Trophoblast cell (in vitro differentiated cells and primary cell): ENCODE measurements at places on chromosomes 2 and 18.

- no peak for DNase-seq
These were observed 353.7 kb downstream of the ARL6IP6 start for GRCh38 chr2:153072077-153072476.

DNA sequence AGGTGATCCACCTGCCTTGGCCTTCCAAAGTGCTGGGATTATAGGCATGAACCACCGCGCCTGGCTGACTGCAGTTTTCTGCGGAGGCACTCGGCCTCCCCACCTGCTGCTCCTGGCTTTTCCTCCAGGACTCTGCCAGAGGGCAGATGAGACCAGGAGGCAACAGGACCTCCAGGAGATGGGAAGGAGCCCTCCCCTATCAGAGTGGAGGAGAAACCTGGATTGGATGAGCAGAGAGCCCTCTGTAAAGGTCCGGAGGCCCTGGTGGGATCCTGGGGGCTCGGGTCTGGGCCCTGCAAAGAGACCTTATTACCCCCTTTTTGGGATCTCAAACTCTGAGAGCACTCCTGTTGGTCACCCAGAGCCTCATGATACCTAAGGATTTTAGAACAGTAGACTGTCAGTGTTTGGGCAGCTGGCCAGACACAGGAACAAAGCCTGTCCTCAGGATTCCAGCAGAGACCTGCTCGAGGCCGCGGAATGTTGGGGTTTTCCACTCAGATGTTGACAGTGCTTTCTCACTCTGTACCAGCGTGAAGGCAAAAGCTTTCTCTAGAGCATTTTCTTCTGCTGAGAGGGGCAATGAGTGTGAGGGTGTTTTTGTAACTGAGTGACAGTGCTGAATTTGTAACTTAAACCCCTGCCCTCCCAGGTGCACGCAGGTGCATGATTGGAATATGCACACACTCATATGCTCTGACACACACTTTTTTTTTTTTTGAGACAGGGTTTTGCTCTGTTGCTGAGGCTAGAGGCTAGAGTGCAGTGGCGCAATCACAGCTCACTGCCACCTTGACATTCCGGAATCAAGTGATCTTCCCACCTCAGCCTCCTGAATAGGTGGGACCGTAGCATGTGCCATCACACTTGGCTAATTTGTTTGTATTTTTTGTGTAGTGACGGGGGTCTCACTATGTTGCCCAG, 48.4 kb downstream of the NPPC start:
- DNase-seq, result no peak

GRCh38 chr2:84701880-84702279, 179.0 kb downstream of the TRABD2A start:
- peak; percentile 56 for DNase-seq

GRCh38 chr18:48023334-48024008, 93.0 kb upstream of the SMAD2 start:
- no peak for DNase-seq

DNA sequence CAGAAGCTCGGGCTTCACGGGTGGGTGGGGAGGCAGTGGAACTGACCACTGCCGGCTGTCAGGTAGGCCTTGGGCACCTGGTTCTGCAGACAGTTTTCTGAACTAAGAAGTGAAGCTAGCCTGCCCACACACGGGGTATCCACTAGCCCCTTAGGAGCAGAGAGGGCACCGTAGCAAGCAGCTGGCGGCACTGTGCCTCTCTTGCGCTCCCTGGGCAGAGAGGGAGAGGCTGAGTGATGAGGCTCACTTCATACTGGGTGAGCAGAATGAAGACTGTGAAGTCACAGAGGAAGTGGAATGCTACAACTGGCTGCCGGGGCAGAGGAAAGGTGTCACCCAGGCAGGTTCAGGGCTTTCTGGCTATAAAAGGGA, 753 bp downstream of the ITPRIPL1 start:
- no peak for DNase-seq

DNA sequence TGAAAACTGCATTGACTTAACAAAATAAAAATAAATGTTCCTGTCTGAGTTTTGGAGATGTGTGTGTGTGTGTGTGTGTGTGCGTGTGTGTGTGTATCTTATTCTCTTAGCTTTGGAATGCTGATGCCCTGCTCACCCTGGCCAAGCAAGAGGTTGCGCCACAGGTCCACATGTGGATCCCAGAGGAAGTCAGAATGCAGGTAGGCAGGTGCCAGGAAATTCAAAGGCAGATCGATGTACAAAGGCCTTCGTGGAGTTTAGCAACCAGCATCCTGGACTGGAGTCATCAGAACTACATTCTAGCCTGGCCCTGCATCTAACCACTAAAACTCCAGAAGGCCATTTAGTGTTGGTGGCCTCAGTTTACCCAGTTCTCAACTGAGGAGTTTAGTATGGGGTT, 12.4 kb downstream of the G6PC2 start:
- DNase-seq, result peak; percentile 83

- DNase-seq, result peak; percentile 97
These were observed 3.3 kb upstream of the ADAM17 start for GRCh38 chr2:9558948-9559381.

DNA sequence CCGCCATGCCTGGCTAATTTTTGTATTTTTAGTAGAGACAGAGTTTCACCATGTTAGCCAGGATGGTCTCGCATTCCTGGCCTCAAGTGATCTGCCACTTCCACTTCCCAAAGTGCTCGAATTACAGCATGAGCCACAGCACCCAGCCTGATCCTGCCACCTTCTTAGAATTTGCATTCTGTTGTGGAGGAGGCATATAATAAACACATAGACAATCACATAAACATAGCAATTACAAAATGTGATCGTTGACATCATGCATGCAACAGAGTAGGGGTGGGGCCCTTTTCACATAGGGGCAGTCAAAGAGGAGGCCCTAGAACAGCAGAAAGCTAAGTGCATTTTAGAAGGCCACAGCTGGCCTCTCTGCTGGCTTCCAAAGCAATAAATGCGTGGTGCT, 39.9 kb upstream of the TSPYL6 start:
- no peak for DNase-seq

DNA sequence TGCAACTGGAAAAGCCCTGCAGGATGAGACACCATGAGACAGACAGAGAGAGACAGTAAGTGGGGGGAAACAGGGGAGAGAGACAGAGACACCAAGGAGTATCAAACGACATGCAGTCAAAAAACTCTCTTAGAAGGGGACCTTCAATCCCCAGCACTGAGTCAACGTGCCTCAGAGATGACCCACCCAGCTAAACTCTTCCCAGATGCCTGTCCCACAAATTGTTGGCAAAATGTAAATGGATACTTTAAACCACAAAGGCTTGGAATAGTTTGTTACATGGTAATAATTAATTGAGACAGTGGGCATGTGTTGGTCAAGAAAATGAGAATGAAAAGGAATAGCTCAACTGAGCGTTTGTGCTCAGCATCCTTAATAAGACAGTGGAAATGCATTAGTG, 98.3 kb downstream of the GRB14 start:
- DNase-seq, result no peak

GRCh38 chr2:67701011-67701410, 303.9 kb downstream of the ETAA1 start:
- no peak for DNase-seq

DNA sequence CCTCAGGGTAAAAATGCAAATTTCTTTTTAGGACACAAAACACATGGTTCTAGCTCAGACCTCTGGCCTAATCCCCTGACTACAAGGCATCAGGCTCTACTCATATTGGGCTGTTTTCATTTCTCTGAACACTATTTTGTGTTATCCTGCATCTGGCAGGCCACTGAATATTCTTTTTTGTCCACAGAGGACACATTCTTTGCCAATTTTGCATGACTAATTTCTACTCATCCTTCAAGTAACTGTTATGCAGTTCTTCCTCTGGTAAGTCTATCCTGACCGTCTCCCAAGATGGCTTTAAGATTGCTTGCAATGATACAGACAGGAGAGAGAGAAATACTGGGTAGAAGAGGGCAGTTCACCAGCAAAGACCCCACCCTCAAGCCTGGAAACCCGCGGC, 107.6 kb upstream of the RGPD4 start:
- DNase-seq, result no peak

DNA sequence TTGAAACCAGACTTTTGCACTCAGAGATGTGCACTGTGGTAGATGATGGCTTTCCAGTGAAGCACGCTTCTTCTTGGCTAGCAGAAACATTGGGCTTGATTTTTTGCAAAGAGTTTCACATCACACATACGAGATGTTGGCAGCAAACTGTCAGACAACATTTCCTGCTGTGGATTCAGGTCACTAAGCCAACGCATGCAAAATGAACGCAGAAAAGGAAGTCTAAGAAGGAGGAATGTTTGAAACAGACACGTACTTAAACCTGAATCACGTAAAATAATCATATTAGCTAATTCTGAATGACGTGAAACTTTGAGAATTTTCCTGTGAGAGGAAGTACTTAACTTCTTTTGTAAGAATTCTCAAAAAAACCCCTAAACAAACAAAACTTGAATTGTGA, 88.1 kb downstream of the EPB41L3 start:
- DNase-seq, result no peak

GRCh38 chr2:126907671-126908070, 9.0 kb downstream of the TEX51 start:
- DNase-seq, result no peak

DNA sequence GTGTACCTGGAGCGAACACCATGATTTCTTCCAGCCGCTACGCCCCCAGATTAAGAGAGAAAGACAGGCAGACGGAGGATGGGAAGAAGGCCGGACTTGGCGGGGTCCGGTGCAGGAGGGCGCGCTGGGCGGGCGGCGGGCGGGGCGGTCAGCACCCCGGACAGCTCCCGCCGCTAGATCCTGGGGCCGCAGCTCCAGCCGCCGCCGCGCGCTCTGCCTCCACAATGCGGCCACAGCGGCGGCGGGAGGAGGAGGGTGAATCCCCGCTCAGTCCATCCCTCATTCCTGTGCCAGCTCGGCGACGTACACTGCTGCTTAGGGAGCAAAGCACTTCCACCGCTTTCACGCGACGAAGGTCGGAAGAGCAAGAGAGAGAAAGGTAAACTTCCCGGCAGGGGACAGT, at the start of gene AKAIN1:
AKAIN1 (minus strand) TSS at position 226 of the 403 bp plus-strand sequence; CDS start at position 22, 204 bp downstream.
- DNase-seq, result peak; percentile 45

DNA sequence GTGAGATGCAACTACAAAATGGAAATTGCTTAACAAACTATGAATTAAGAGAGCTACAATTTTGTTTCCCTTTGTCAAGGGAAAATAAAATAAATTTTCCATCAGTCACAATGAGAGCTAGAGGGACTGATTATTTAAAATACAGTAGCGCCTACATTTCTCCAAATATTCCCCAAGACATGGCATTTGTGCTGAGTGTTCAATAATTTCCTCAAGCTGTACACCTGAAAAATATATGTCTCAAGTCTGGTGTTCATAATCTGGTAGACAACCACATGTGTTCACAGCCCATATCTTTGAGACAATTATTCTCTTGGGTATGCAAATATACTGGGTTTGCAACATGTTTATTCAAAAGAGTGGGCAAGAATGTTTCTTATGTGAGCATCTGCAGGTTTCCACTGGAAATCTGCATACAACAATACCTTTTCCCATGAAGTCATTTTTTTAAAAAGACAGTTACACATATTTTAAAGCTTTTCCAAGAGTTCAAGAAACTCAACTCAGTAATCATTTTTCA, 240.1 kb upstream of the VRK2 start:
- no peak for DNase-seq

DNA sequence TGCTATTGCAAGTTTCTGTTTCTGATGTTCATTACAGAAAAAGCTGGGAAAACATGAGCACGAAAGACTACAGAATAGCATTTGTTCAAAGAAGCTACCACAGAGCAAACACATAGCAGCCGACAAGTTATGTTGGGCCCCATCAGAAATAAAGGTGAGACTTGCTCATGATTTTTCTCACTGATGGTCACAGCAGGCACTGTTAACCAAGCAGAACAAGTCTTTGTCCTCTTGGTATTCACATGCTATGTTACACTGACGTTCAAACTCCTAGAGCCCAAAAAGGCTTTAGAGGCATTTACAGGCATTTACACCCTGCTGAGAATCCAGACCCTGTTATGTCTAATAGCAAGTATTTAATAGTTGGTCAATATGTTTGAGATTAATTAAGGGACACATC, 235.0 kb upstream of the HNMT start:
- DNase-seq, result no peak

- no peak for DNase-seq
These were observed 32.9 kb upstream of the CSRNP3 start for GRCh38 chr2:165436559-165436958.

GRCh38 chr2:241279828-241280227, 35.6 kb downstream of the HDLBP start:
- no peak for DNase-seq

GRCh38 chr2:38141501-38141900, 65.5 kb upstream of the CYP1B1 start:
- no peak for DNase-seq

GRCh38 chr2:141522702-141523101, 608.1 kb downstream of the LRP1B start:
- DNase-seq, result no peak

DNA sequence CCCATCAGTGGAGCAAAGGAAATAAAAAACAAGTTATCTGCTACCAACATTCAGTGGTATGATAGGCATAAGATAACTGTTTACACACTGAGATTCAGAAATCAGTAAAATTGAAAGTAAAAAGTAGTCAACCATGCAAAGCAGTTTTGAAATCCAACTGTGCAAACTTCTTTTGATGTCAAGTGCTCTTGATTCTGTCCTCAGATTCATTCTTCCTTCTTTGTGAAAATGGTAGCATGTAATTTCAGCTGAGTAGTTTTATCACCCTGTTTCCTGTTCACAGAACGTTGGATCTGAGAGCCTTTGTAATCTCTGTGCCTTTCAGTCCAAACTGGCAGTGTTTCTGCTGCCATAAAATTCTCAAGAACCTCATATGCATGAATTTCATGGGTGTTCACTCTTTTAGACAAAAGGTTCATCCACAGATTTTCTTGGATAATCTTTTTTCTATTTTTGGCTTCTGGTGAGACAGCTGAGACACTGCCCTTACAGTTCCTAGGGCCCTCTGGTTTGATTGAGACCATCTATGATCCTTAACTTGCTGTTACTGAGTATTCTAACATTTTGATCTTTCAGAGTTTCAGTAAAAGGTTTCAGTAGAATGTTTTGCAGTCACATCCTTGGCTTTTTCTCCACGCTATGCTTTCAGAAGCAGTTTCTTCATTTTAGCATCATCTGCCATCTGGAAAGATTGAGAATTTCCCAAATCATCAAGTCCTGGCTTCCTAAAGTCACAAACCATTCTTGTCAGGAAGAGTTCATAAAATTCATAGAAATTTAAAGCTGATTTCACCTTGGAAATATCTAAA, 272.3 kb upstream of the EPHA4 start:
- DNase-seq, result no peak

- DNase-seq, result peak; percentile 31
These were observed 45.0 kb downstream of the FAP start for GRCh38 chr2:162198239-162198638.

GRCh38 chr18:62634458-62634857, 80.9 kb upstream of the PHLPP1 start:
- DNase-seq, result peak; percentile 66

DNA sequence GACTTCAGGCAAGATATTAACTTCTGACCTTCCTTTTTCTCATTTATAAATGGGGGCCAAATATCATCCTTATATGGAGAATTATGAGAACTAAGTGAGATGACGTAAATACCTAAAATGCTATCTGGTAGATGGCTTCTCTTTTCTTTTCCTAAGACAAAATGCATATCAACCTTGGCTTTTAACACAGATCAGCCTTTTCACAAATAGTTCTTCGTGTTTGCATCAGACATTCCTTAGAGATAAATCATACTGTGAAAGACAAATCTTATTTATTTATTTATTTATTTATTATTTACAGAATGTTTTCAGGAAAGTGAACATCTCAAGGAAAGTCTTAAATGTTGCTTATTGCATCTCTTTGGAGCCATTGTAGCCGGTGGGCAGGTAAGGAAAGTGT, 62.8 kb downstream of the NBEAL1 start:
- DNase-seq, result peak; percentile 55

- no peak for DNase-seq
These were observed 366.4 kb upstream of the FSIP2 start for GRCh38 chr2:185372188-185372587.
